Lower lobe of right lung (tissue), 2 donors: ENCODE measurements at places on chromosomes 7 and 10.

GRCh38 chr7:57867884-57868701 is 418.1 kb downstream of the ZNF716 start:
- H3K27me3 ChIP-seq, result peaks cover 28% of the 10 kb centered on the region
- no peaks in the 10 kb centered on the region for H3K4me1 ChIP-seq
- H3K4me3 ChIP-seq, result peak overlapping the region; percentile 40

GRCh38 chr7:148527717-148528168 is 62.8 kb upstream of the C7orf33 start:
- H3K36me3 ChIP-seq, result no peaks in the 10 kb centered on the region
- H3K27ac ChIP-seq, result no peak overlapping the region
- peak; percentile 84 for DNase-seq
- H3K27me3 ChIP-seq, result no peaks in the 10 kb centered on the region
- no peaks in the 10 kb centered on the region for H3K4me1 ChIP-seq

DNA sequence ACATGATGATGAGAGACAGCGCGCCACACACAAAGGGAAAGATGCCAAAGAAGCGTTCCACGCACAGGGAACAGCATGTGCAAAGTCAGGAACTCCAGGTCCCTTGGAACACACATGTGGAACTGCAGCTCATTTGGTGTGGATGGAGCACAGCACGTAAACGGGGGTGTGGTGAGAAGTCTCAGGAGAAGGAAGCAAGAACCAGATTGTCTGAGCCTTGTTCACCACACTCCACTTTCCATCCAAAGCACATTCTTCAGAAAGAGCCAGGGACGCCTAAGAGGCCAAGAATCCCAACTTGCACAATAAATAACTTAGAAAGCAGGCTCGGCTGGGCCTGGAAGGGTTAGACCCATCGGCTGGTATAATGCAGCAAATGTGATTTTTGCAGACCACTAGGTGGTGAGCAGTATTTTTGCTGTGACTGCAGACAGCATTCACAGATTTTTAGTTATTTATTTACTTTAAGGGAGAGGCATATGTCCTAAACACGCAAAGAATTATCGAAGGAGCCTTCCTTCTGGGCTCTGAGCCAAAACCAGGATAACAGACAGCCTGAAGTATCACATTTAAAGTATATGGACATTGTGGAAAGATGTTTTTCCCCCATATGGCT is 27.9 kb upstream of the ASCC1 start:
- no peaks in the 10 kb centered on the region for H3K36me3 ChIP-seq
- peak overlapping the region; percentile 69 for H3K27ac ChIP-seq
- H3K27me3 ChIP-seq, result no peaks in the 10 kb centered on the region
- peaks cover 77% of the 10 kb centered on the region for H3K4me1 ChIP-seq

- H3K4me3 ChIP-seq, result no peak overlapping the region
- no peaks in the 10 kb centered on the region for H3K27me3 ChIP-seq
- no peaks in the 10 kb centered on the region for H3K36me3 ChIP-seq
- H3K27ac ChIP-seq, result no peak overlapping the region
Observed at GRCh38 chr10:31594347-31594873, 275.4 kb downstream of the ZEB1 start.
